ENCODE measurements at places on chromosomes 4 and X.

GRCh38 chrX:2550328-2551020 lies 49.7 kb upstream of the DHRSX start:
- DNase-seq: no peak

GRCh38 chr4:113293674-113294073 lies 244.2 kb downstream of the ANK2 start:
- no peak for DNase-seq

- DNase-seq: no peak
Observed at GRCh38 chr4:67158666-67159065, 386.6 kb downstream of the CENPC start.

- DNase-seq: no peak
Observed at GRCh38 chr4:36138220-36138619, 106.1 kb downstream of the ARAP2 start.

GRCh38 chrX:1584237-1585011 lies 7.0 kb upstream of the AKAP17A start:
- no peak for DNase-seq

- DNase-seq: no peak
Observed at GRCh38 chr4:18056030-18056429, 34.5 kb upstream of the LCORL start.

DNA sequence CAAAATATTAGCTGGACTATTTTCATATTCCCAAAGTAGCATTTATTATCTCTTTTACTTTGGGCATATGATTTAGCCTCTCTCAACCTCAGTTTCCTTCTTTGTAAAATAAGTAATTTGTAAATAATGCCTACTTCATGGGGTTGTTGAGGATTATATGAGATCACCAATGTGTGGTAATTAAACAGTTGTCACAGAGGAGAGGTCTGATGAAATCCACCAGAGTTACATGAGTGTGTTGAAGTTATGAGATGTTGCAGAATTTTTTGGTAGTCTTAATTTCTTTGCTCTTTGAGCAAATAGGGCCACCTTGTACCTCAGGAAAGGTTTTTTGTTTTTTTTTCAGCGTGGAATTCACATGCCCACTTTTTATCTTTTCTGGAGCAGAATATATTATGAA lies 1.4 kb downstream of the COX7B start:
- DNase-seq: no peak

DNA sequence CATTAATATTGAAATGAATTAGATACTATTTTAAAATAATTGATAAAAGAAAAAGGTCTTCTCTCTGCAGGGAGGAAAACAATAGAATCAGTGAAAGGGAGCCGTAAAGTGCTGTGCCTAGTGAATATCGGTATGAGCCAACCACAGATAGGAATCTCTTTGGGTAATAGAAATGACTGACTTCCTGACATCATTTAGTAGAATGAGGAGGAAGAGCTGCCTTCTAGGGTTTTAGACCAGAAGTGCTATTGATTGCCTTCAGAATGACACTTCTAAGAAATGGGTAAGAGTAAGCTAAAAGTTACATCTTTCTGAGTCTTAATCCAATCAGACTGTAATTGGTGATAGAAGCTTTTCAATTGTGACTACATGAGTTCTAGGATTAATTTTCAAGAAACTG lies 134.0 kb upstream of the MAP9 start:
- no peak for DNase-seq

Measured in hematopoietic multipotent progenitor cell treated with erythropoietin and hydrocortisone succinate and interleukin-3 and kit ligand, for 8 days (in vitro differentiated cells).